Psoas muscle (tissue), 8 donors: ENCODE measurements at places on chromosomes 11 and 22. TPM values are rescaled to one million over a fixed set of nuclear protein-coding genes. Genes with fewer than 3 reads are reported as not detected.

ADORA2A gene
- 2.1 TPM for total RNA-seq

CNGA4 gene
- total RNA-seq: not detected

DDX25 gene
- total RNA-seq: not detected

SMC1B gene
- not detected for total RNA-seq
